GM23248 (cell line): ENCODE measurements at places on chromosomes 4 and X. TPM values are rescaled to one million over a fixed set of nuclear protein-coding genes. Genes with fewer than 3 reads are reported as not detected.

The CCDC120 gene
- 0.22 TPM in 1 of 2 replicates, not detected in the other for total RNA-seq

DNA sequence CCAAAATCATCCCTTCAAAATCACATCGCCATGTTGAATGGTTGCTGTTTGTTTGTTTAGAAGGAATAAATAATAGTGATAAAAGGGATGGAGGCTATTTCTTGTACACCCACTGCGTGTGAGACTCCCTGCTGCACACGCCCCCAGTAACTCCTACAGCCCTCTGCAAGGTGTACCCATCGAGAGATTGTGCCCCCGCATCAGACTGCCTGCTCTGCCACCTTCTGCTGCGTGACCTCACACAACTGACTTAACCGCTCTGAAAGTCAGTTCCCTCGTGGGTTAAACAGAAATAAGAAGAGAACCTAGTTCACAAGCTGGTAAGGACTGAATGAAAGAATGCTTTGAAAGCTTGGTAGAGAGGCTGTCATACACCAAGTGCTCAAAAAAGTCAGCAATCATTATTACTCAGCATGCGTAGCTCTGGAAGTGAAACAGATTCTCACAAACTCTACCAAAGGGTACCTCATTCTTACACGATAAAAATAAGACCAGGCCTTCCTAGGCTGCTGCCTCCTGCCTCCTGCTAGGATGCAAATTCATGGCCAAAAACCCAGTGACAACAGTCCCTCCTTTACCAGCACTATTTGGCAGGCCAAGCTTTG is 147.1 kb downstream of the CPEB2 start:
- DNase-seq: peak; percentile 65

GRCh38 chrX:121258545-121258944 is 211.1 kb downstream of the GLUD2 start:
- DNase-seq: no peak

DNA sequence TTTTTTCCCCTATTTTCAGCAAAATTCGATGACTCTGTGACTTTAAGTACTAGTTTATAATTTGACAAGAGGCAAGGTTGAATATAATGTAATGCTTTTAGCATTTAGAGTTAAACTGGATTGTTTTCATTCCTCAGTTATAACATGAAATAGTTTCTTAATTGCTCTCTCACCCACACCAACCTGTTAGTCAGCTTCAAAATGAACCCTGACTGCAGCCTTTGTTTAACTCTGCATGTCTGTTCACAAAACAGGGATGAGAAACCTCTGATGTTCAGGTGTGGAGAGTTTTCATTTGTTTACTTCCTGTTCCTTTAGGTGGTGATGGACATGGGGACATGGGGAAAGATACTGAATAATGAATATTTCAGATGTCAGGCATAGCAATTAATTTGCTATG is 49.9 kb upstream of the MND1 start:
- peak; percentile 56 for DNase-seq

The WNK3 gene
- total RNA-seq: 0.43 and 0.63 TPM in 2 replicates

- no peak for DNase-seq
Measured at GRCh38 chrX:53305996-53306937, 24.9 kb upstream of the IQSEC2 start.

DNA sequence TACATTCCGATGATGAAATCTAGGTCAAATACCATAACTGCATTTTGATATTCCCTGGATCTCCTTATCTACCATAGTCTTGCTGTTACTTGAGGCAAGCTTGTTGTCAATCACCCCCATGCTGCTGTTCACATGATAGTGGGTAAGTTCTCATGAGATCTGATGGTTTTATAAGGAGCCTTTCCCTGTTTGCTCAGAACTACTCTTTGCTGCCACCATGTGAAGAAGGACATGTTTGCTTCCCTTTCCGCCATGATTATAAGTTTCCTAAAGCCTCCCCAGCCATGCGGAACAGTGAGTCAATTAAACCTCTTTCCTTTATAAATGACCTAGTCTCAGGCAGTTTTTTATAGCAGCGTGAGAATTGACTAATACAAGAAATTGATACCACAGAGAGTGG is 432.0 kb downstream of the GLUD2 start:
- DNase-seq: peak; percentile 12
